ENCODE measurements at places on chromosomes 11 and 22. TPM values are rescaled to one million over a fixed set of nuclear protein-coding genes. Genes with fewer than 3 reads are reported as not detected.

DNA sequence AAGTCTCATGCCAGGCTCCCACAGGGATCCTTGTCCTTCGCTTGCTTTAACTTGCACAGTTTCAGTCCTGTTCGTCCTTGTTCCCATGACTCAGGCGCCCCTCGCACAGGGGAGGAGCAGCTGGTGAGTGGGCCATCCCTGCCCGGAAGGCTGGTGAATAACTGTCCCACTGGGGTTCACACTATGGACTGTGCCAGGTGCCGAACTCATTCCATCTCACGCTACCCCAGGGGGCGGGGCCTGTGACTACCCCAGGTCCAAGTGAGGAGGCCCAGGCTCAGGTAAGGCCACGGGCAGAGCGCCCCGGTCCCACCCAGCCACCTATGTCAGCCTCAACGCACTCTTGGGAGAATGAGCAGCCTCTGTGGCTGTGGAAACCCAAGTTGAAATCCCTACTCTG lies 7.2 kb upstream of the CARD10 start:
- no peak for DNase-seq

DNA sequence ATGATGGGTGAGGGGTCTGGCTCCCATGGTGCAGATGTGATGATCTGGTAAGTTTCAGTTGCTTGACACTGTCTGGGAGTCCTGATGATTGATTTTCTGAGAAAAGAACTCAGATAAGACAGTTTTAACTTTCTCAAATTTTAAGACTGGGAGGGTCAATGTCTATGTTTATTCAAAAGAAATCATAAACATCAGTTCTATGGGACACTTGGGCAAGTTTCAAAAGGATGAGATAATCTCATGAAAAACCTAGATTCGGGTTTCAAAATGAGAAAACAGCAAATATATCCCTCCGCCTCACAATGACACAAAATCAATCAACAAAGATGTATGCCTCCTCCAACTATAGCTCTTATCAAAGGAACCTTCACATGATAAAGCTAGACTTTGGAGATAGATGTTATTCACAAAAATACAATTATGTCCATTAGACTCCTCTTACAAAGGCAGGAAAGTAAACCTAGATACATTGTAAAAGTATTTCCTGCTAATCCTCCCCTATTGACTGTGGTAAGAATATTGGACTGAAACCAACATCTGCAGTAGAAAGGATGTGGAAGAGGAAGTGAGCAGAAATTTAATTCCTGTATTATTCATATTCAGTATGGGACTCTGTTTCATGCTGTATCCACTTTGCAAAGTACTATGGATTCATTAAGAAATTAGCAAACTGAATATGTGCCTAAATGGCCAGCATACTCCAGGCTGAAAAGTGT lies 21.6 kb downstream of the SVIP start:
- no peak for DNase-seq

GRCh38 chr11:66419825-66420224 lies 1.0 kb upstream of the NPAS4 start:
- DNase-seq = no peak

- DNase-seq = no peak
These were observed 3.9 kb upstream of the EMID1 start for GRCh38 chr22:29201782-29202181.

- no peak for DNase-seq
These were observed 29.6 kb downstream of the CAT start for GRCh38 chr11:34468209-34468841.

GRCh38 chr11:92384358-92384757 lies 159.7 kb downstream of the FAT3 start:
- DNase-seq = no peak

DNA sequence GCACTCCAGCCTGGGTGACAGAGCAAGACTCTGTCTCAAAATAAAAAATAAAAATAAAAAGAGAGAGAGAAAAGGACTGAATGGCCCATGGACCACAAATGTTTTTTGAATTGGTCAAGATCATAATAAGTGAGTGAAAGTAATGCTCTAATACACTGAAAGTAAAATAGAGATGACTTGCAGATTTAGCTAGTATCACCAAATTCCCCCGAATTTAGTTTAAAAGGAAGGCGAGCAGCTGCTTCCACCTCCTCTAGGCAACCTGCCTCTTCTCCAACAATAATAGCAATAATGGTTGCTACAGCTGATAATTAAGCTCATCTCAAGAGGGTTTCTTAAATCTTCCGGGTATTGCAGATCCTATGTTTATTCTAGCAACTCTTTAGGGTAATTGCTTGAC lies 36.8 kb downstream of the CELF1 start:
- no peak for DNase-seq

DNA sequence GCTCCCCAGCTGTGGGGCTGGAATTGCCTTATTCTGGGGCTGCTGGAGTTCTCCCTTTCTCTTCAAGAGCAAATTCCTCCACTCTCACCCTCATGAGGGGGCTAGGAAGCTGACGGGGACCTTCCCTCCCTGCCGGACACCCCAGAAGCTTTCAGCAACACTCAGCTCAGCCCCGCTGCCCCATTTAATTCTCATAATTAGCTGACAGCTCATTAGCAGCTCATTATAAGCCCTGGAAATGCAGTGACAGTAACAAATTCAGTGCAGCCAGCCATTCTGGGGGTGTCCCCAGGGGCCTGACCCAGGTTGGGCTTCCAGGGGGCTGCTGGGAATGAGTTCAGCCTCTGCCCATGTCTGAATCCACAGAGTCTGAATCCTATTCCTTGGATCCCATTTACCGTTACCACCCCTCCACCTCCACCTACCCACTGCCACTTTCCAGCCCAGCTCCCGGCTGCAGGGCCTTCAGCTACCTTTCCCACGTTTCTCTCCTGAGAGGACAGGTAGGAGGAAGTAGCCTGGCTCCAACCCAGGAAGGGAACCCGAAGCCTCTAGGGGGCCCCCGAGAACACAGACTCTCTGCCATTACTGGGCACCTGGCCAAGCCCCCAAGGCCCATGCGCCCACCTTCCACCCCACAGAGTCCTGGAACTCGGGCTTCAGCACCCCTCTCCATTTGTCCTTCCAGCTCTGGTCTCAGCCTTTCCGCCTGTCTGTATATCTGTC lies 101.7 kb upstream of the LMO1 start:
- no peak for DNase-seq

GRCh38 chr11:59263225-59263894 lies 50.6 kb upstream of the MPEG1 start:
- no peak for DNase-seq

DNA sequence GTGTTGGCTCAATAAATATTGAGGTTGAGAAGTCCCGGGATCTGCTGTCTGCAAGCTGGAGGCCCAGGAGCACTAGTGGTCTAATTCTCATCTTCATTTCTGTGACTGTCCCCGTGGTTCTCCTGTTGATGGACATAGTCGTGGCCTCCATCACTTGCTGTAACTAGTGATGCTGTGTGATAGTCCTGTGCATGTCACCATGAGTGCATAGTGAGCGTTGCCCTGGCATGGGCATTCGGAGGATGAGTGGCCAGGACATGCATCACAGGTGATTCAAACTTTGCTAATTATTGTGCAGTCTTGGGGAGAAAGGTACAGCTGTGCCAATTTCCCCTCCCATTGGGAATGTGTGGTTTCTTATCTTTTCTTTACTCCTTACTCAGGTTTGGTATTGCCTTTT lies 902.2 kb downstream of the BRD1 start:
- no peak for DNase-seq

DNA sequence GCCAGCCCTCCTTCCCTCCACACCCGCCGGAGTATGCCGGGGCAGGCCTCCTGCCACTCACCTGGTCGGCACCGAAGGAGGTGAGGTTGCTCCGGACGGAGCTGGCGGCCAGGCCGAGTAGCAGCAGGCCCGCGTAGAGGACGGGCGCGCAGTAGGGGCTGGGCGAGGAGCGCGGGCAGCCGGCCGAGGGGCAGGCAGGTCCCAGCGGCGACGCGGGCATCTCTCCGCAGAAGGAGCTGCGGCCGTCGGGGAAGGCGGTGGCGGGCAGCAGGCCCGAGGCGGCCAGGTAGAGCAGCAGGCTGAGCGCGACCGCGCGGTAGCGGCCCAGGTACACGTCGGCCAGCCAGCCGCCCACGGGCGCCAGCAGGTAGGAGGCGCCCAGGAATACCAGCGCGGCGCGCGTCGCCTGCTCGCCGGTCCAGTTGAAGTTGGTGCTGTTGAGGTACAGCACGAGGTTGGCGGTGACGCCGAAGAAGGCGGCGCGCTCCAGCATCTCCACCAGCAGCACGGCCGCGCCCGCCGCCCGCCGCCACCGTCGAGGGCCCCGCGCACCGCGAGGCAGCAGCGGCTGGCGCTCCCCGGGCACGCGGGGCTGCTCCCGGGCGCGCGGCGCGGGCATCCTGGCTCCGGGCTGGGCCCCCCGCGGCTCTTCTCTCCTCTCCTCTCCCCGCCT lies 907 bp downstream of the SLC15A3 start:
- DNase-seq = peak; percentile 44

DNA sequence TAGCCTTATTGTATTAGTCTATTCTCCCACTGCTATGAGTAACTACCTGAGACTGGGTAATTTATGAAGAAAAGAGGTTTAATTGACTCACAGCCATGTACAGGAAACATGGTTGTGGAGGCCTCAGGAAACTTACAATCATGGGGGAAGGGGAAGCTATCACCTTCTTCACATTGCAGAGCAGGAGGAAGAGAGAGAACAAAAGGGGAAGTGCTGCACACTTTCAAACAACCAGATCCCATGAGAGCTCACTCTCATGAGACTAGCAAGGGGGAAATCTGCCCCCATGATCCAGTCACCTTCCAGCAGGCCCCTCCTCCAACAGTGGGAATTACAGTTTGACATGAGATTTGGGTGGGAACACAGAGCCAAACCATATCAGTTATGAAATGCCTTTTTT lies 179.4 kb downstream of the ARHGAP42 start:
- DNase-seq = no peak

GRCh38 chr11:117281159-117281558 lies 10.0 kb upstream of the BACE1-AS start:
- DNase-seq = no peak

- no peak for DNase-seq
These were observed 56.0 kb downstream of the CTTN start for GRCh38 chr11:70454197-70454767.

DNA sequence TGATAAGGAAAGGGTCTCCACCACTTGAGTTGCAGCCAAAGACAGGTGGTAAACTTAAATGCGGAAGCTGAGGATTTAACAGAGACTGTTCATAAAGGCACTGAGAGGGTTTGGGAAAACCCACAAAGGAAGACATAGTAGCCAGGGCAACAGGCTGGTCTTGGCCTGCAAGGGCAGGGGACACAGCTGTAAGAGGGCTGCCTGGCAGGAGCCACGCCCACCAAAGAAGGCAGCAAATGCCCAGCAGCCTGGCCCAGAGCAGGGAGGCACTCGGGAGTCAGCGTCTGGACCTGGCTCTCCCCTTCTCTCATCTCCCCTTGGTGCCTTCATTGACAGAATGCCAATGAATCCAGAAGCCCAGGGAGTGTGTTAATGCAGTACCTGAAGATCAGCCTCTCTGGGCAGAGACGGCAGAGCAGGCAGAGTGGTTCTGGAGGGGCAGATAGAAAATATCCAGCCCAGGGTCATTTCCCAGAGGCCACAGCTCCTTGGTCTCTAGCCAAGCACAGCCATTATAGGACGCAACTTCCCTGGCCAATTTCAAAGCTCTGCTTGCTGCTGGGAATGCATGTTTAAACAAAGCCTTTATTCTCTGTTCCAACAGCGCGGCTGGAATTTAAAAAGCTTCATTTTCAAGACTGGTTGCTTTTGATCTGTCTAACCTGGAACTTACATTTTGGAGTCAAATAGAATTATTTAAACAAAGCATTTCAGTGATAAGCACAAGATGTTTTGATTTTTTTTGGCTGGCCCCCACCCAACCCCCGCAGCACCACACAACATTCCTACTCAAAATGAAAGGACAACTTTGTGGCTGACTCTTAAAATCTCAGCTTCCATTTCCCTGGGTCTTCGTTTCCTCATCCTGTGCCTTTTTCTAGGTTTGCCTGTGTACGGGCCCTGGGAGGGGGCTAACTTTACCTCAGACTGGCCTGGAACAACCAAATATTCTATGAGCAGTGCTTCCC lies 125.6 kb upstream of the LMO1 start:
- peak; percentile 76 for DNase-seq

GRCh38 chr11:83815736-83816135 lies 529.6 kb upstream of the CCDC90B start:
- no peak for DNase-seq

DNA sequence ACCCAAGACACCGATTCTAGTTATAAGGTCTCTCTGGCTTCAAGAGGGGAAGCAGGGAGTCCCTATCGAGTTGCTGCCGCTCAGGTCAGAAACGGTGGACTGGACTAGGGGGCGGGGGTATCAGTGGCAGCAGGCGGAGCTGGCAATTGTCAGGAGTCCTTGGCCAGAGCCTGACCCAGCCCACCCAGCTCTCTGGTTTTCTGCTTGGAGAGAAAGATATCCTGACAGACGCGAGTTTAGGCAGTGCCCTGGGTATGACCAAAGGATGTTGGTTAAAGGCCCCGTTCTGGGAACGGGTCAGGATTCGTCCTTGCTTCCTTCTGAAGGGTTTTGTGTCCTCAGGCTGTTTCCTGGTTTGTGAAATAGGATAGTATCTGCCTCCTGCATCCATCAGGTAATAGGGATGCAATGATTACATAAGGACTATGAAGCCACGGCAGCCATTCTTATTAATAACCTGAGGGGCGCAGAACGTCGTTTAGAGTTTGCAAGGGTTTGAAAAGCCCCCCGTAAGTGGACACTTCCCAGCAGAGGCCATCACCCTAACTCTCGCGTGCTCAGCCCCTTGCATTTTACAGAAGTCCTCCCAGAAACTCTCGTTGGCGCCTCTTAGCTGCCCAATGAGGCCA lies 700 bp upstream of the DEPDC5 start:
- peak; percentile 78 for DNase-seq

DNA sequence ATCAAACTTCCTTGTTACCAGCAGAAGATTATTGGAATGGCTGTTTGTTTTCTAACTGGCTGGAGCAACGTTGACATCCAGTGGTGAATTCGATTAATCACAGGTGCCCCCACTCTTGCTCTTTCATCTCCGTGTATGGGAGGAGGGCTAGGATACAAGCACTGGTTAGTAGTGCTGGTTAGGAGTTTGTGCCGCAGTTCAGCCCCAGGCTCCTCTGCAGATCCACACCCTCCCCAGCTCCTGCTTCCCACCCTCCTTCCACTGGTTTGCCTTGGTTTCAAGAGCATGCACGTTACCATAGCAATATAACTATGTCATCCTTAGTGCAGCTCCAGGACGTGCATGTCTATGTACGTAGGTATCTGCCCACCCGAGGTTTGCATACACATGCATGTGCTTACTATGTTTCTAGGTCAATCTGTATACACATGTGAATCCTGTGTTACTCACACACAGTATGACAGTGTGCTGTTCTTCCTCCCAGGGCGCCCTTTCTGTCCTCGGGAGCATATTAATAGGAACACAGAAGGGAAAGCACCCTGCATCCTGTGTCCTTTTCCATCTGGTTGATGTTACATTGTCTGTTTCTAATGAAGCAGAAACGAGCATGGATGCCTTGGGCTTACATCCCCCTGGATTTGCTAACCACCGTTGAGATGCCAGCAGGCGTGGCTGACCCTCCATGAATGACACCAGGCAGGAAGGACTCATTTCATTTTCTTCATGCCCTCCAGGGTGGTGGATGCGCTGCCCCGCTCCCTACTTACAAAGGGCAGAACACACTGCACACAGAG lies 539.3 kb downstream of the OPCML start:
- DNase-seq = no peak

- DNase-seq = no peak
These were observed 17.8 kb upstream of the GRIA4 start for GRCh38 chr11:105592035-105592434.

- no peak for DNase-seq
These were observed 1155.5 kb upstream of the TENM4 start for GRCh38 chr11:80596291-80596810.

BTG4 gene
- not detected for total RNA-seq

RBM14 gene
- 76.9 TPM for total RNA-seq

CD3D gene
- not detected for total RNA-seq

TUBA8 gene
- total RNA-seq = 3.2 TPM

MS4A6E gene
- total RNA-seq = not detected
